ENCODE measurements at places on chromosomes 6 and 20.

- DNase-seq, result no peak
Observed at GRCh38 chr6:144083172-144083571, 12.2 kb downstream of the SF3B5 start.

GRCh38 chr6:2767657-2768524 lies 2.7 kb downstream of the WRNIP1 start:
- no peak for DNase-seq

- DNase-seq, result no peak
Observed at GRCh38 chr20:56605261-56605996, 23.7 kb upstream of the TFAP2C start.

- DNase-seq, result no peak
Observed at GRCh38 chr6:24060982-24061754, 64.8 kb upstream of the NRSN1 start.

GRCh38 chr6:88004707-88005106 lies 42.9 kb upstream of the SPACA1 start:
- no peak for DNase-seq

GRCh38 chr20:52190437-52191131 lies 995 bp downstream of the ZFP64 start:
- peak; percentile 27 for DNase-seq
